ENCODE measurements at places on chromosomes 12 and 14.

DNA sequence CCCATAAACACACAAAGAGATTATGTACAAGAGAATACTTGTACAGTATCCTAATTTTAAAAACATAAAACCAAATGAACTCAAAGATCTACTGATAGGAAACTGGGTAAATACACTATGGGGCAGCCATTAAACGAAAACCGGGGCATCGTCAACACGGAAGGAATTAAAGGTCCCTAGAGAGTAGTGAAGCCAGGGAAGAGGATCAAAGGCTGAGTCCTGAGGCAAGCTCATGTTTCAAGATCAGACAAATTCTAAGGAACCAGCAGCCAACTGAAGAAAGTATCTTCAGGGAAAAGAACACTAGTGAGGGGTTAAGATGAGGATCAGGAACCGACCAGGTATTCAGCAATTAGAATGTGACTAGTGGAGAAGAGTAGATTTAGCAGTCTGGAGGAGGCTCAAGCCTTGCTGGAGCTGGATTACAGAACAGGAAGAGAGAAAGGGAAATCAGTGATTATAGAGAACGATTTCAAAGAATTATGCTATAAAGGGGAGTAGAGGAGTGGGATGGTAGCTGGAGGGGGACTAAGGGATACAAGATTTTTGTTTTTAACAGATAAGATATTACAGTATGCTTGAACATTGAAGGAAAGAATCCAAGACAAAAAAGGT lies 23.7 kb downstream of the SEL1L start:
- no peak for DNase-seq

DNA sequence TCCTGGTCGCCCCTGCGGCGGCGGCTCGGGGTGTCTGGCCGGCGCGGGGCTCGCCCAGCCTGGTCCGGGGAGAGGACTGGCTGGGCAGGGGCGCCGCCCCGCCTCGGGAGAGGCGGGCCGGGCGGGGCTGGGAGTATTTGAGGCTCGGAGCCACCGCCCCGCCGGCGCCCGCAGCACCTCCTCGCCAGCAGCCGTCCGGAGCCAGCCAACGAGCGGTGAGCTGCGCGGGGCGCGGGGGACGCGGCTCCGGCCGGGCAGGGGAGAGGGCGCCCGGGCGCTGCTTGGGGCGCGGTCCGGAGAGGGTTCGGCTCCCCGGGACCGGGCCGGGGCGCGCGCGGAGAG lies at the start of gene LGALS3:
Gene LGALS3 (plus strand): TSS at position 167 of the 342 bp plus-strand sequence. CDS start 8,122 bp downstream, outside the sequence.
- DNase-seq, result no peak

- no peak for DNase-seq
Measured at GRCh38 chr14:70188659-70189455, at the start of gene SLC8A3. TSS of gene SLC8A3 (minus strand) at chr14:70188951. CDS start at chr14:70168422, 20,529 bp downstream.

GRCh38 chr14:104805326-104805678 lies 4.4 kb downstream of the ZBTB42 start:
- no peak for DNase-seq

- DNase-seq, result no peak
Measured at GRCh38 chr12:19461999-19462398, 22.7 kb downstream of the AEBP2 start.

DNA sequence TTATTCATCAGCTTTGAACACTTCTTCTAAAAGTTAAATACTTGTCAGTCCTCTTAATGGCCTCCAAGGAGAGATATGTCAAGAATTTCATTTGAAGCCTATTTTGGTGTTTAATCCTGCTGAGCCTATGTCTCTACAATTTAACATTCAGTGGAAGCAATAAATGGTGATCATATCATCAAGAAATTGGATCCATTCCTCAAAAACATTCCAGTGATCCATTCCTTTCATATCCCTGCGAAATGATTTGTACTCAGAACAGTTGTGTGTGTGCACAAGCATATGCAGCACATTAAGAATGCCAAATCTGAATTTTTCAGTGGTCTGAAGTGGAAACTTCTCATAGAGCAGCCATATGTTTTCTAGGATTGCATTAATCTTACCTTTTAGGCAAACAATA lies 373.7 kb upstream of the SYT1 start:
- no peak for DNase-seq

DNA sequence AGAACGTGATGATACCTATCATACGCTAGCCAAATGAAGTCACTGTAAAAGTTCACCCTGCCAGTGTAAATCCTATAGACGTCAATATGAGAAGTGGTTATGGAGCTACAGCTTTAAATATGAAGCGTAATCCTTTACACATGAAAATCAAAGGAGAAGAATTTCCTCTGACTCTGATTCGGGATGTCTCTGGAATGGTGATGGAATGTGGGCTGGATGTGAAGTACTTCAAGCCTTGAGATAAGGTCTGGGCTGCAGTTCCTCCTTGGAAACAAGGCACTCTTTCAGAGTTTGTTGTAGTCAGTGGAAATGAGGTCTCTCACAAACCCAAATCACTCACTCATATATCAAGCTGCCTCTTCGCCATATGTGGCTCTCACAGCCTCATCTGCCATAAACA lies 53.1 kb upstream of the NAP1L1 start:
- no peak for DNase-seq
